ENCODE measurements at places on chromosomes 11 and 22.
A peak's percentile ranks its signal among the peaks of the same experiment; 100 is the strongest.

DNA sequence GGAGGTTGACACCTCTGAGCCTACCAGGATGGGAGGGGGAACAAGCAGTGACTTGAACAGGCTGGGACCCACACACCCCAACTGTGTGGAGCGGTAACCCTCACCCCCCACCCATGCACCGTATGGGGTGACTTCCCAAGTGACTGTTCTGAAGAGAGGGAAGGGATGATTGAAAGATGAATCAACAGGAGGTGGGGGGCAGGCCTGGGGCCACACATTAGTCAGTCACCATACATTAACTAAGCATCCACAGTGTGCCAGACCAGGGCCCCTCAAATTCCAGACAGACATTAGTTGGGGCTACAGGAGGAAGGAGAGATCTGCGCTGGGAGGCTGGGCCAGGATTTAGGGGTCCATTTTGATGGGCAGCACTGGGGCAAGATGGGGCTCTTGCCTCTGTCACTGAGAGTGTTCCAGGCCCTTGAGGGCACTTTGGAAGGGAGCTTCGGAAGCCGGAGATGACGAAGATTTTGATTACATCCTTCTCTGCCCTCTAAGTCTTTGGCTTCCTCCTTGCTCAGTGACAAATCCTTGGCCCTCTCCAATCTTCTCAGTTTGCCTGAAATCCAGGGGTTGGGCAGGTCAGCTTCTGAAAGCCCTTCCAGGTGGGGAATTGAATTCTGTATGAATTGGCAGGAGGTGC lies 966 bp downstream of the SMTN start:
- DNase-seq, result no peak

GRCh38 chr11:130583801-130584211 lies 135.4 kb downstream of the ADAMTS15 start:
- DNase-seq, result no peak

- DNase-seq, result no peak
Observed at GRCh38 chr11:134460881-134461280, 48.8 kb upstream of the B3GAT1 start.

DNA sequence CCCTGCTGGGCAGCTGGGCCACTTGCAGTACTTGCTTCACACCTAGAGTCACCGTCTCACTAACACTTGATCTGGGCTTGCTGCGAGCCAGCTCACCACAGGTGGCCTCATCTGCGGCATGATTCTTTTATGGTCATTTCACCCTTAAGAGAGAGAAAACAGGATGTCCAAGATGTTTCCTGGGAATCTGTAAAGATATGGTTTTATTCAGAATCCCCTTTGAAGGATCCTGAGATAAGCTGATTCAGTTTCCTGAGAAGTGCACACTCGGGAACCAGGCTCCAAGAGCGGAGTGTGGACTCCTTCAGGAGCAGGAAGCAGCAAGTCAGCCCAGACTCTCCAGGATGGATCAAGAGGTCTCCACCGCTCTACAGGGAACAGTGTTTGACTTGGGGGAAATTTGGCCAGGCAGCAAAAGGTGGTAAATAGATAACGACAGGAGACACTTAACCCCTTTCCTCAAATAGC lies 21.8 kb upstream of the TP53AIP1 start:
- DNase-seq, result no peak

- no peak for DNase-seq
Observed at GRCh38 chr11:116428638-116428975, 344.2 kb downstream of the BUD13 start.

GRCh38 chr11:12247543-12248254 lies 129.7 kb upstream of the PARVA start:
- no peak for DNase-seq

- DNase-seq, result no peak
Observed at GRCh38 chr11:67998150-67999045, 5.5 kb downstream of the UNC93B1 start.

- no peak for DNase-seq
Observed at GRCh38 chr22:19565382-19566278, 41.4 kb upstream of the CLDN5 start.

DNA sequence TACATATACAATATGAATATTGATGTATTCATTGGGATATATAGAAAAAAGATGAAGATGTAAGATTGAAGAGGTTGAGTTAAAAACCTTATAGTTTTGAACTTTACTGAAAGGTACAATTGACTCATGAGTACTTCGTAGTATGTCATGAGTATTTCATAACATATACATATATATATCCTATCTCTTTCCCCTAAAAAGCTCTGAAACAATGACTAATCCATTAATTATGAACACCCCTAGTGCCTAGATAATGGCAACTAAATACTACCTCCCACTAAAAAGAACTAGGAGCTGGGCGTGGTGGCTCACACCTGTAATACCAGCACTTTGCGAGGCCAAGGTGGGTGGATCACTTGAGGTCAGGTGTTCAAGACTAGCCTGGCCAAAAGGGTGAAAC lies 31.5 kb downstream of the SLC35F2 start:
- DNase-seq, result no peak

DNA sequence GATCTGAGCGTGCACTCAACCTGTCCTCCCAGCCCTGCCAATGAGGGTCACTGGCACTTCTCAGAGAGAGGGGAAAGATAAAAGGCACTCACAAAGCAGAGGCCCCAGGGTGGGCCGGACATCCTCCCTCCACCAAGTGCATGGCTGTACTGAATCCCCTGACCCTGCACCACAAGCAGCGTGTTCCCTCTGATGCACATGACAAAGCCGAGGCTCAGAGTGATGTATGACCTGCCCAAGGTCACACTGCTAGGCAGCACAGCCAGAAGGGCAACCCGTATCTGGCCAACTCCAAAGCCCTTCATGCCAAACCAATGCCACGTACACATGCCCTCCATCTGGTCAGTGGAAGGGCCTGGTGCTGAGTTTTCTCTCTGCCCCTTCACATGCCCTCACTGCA lies 22.1 kb downstream of the SPATA19 start:
- DNase-seq, result no peak

GRCh38 chr22:17855572-17856290 lies 81.5 kb upstream of the BID start:
- no peak for DNase-seq

DNA sequence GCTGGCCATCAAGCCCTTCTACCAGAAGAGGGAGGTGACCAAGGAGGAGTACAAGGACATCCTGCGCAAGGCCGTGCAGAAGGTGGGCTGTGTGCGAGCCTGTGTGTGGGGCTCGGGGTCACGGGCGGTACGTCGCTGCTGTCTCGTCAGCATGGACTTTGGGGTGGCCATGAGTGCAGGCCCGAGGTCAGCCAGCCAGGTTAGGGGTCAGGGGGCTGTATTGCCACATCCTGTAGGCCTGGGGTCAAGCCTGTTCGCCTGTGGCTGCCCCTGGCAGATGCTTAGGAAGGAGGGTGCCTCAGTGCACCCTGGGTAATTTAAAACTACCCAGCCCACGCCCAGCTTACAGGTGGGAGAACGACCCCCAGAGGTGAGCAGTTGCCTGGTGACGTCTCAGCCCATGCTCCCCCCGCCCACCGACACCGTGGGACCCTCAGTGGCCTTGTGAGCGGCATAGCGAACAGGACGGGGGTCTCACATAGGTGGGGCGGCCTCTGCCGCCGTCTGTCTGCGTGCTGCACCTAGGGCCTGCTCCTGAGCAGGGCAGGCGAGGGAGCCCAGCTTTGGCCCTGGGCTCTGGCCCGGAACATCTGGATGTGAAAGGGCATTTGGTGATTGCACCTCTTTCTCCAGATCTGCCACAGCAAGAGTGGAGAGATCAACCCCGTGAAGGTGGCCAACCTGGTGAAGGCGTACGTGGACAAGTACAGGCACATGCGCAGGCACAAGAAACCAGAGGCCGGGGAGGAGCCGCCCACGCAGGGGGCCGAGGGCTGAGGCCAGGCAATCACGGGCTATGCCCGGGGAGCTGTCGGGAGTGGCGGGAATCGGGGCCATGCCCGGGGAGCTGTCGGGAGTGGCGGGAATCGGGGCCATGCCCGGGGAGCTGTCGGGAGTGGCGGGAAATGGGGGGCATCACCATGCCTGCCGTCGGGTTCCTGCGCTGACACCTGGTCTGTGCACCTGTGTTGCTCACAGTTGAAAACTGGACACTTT lies 4.5 kb downstream of the IRF7 start:
- no peak for DNase-seq

- DNase-seq, result peak; percentile 27
Observed at GRCh38 chr11:72848846-72849466, 34.7 kb downstream of the ATG16L2 start.

DNA sequence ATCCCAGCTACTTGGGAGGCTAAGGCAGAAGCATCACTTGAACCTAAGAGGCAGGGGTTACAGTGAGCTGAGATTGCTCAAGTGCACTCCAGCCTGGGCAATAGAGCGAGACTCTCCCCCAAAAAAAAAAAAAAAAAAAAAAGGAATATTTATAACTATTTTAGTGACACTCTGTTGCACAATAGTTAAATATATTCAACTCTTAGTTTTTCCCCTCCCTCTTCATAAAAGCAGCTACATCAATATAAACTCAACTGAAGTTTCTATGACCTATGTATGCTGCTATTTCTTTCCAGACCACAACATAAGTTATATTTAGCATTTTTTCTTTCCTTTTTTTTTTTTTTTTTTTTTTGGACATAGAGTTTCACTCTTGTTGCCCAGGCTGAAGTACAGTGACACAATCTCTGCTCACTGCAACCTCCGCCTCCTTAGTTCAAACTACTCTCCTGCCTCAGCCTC lies 19.2 kb downstream of the CELF1 start:
- DNase-seq, result no peak

GRCh38 chr11:117572671-117573070 lies 224.3 kb downstream of the DSCAML1 start:
- no peak for DNase-seq

- no peak for DNase-seq
Observed at GRCh38 chr11:47923667-47924066, 56.7 kb upstream of the PTPRJ start.

DNA sequence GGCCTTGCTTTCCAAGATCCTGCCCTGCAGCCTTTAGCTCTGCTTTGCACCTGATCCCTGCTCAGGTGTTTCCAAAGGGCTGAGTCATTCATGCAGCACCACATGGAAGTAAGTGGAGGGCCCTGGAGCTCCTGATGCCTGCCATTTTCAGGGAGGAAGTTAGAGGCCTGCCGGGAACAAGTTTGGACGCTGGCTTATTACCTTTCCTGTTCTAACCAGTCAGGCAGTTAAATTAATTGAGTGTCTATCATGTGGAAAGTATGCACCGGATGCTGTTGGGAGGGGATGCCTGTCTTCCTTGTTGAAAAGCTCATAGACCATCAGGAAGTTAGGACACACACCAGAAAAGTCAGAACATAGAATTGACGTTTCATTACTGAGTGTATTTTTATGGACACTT lies 73.7 kb upstream of the PLET1 start:
- DNase-seq, result no peak

GRCh38 chr11:84855508-84856245 lies 771.5 kb downstream of the DLG2 start:
- DNase-seq, result no peak

- no peak for DNase-seq
Observed at GRCh38 chr11:70302419-70302752, 31.9 kb downstream of the PPFIA1 start.

DNA sequence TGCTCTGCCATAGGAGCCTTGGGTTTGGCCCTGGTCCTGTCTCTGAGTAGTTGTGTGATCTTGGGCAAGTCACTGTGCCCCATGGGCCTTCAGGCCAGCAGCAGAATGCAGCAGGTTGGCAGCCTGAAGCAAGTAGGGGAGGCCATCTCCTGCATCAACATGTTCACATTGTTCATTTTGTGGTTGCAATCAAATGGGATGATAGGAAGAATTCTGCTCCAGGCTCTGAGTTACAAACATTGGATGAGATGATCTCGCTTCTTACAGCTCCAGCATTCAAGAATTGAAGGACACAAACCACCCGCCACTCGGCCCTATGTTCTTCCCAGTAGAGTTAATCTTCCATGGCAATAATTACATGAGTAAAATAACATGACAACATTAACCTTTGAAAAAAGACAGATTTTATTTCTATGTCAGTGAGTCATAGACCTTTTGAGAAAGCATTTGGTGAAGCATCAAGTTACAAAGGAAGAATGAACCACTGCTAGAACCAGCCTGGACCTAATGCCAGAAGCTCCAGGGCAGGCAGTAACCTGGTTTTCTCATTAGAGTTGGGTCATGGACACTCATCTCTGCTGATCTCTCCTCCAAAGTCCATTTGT lies 308.3 kb upstream of the NCAM1 start:
- no peak for DNase-seq

DNA sequence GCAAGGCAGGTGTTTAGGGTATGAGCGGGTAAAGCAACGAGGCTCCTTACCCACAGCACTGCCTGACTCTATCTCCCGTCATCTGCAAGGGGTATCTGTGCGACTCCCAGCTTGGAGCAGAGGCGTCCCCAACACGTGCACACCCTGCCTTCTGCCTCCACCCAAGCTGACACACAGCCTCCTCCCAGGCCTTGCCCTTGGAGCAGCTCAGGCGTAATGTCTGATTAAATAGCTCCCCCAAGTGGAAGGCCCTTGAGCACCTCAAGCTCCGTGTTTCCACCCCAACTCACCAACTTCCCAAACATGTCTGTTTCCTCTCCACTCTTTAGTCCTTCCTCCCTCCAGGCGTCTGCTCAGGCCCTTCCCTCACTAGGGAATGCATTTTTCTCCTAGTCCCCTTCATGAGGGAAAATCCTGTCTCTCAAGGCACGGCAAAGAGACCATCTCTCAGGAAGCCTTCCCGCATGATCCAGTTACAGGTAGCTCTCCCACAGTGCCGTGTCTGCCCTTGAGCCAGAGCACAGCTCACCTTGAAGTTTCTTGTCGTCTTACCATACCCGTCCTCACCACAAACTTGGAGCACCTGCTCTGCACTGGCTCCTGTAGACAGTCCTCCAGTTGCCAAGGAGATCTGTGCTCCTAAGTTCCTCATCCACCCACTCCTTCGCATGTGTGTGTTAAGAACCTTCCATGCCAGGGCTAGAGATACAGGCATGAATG lies 15.8 kb downstream of the CYB5R2 start:
- DNase-seq, result peak; percentile 21

DNA sequence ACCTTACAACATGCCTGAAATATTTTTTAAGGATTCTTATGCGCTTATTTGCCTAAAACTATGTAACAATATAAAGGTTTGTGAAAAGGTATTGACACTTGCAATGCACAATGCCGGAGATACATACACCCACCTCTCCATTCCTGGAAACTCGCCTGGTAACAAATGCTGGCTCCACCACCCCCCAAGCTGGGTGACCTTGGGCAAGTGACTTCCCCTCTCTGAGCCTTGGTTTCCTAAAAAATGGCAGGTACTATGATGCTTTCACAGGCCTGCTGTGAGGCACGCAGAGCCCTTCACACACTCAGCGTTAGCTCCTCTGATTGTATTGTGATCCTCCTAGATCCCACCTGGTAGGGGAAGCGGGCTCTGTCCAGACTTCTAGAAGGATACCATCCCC lies 2.3 kb downstream of the GAL3ST1 start:
- no peak for DNase-seq

DNA sequence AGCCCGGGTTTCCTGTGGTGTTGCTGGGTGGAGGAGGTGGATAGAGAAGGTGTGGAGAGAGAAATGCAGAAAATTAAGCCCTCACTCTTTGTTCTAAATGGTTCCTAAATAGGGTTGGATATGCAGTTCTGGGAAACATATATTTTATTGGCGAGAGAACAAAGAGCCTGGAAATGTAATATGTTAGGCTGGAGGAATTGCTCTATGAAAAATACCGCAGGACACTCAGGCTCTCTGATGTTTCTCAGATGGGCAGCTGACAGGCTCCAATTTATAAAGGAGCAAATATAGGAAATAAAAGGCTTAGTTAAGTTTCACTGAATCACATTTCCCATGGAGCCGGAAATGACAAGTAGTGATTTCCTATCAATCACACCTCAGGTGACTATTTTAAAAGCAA lies 428.0 kb downstream of the TMEM135 start:
- DNase-seq, result no peak

GRCh38 chr11:44709966-44710365 lies 16.8 kb upstream of the TSPAN18 start:
- no peak for DNase-seq
